Panc1 (cell line): ENCODE measurements at places on chromosomes 1 and 21.
A peak's percentile ranks its signal among the peaks of the same experiment; 100 is the strongest.

- DNase-seq = no peak
Observed at GRCh38 chr1:88503646-88504045, 180.4 kb upstream of the PKN2 start.

DNA sequence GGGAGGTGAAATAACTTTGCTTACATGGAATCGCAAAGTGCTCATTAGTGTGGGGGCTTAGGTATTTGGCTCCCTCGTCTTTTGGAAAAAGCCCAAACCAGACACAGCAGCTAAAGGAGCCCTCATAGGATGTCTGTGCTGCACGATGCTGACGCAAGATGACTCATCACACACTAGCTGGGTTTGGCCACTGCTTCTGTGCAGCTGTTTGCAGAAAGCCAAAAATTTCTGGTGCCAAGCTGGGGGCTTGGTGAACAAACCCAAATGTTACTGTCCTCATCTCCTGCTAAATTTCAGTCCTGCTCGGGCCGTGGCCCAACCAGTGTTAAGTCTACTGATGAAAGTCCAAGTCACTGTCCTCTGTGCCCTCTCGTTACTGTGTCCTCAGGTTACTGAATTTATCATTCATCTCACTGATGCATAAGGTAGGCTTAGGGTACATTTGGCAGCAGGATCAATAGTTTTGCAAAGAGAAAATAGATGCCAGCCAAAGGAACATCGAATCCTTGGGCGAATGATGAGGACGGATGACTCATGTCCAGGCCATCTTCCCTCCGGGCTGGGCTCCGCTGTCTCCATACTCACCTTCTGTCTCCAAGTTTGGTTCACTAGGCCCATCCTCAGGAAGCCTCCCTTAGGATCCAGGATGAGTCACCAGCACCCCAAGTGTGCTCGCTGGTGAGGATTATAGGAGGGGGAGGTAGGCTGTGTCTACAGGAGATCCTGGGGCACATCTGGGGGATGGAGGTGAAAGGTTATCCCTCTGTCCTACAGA is 177.7 kb downstream of the ADSS2 start:
- no peak for DNase-seq

GRCh38 chr1:44786138-44786840 is 1.7 kb downstream of the BEST4 start:
- no peak for DNase-seq

- no peak for DNase-seq
Observed at GRCh38 chr21:35159881-35160280, 110.8 kb upstream of the RUNX1 start.

DNA sequence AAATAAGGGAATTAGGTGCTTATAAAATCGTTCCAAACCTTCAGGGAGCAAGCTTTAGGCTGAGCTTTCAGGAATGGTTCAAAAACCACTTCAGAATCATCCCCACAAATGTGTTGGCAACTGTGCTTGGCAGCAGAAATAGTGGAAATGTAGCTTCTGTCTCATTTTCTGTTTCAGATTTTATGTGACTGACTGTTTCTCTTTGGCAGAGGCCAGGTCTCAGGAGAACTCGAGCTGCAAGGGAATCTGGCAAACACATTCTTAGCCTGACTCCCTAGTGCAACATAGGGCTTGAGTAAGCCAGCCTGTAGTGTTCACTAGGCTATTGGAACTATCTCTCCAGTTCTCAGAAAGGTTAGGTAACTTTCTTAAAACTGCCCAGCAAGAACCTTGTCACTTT is 128.6 kb downstream of the PLA2G4A start:
- no peak for DNase-seq

- DNase-seq = no peak
Observed at GRCh38 chr1:219621047-219621786, 8.3 kb upstream of the ZC3H11B start.

- no peak for DNase-seq
Observed at GRCh38 chr1:6634371-6635052, 9.8 kb downstream of the THAP3 start.

GRCh38 chr1:27713139-27713725 is 12.5 kb upstream of the FAM76A start:
- DNase-seq = no peak

- no peak for DNase-seq
Observed at GRCh38 chr1:151809290-151809984, 4.2 kb upstream of the LINGO4 start.

DNA sequence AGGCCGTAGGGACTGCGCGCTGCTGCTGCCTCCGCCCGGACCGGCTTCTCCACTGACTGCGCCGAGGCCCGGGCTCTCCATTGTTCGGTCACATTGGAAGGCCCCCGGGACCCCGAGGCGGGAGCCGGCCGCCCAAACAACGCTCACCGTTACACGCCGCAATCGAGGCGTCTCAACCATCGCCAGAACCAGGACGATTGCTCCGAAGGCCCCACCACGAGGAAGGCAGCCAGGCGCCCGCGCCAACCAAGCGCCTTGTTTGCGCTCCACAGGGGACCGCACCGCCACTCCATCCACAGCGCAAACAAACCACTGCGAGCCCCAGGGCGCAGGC is 595 bp downstream of the GLUL start:
- DNase-seq = no peak

DNA sequence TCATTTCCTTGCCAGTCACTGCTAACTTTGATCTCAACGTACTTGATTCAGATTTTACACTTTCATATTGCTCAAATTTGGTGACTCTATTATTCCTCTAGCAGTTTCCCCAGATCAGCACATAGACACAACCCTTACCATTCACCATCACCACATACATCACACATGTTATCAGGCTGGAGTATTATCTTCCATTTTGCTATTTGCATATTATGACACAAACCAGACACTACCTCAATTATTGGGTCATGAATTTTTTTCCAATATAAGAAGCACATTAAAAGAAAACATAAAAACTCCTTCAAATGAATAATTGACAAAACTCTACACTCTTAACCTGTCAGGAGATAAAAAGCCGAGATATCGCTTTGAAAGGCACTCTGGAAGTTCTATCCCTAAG is 1166.7 kb upstream of the B3GALT2 start:
- DNase-seq = no peak

DNA sequence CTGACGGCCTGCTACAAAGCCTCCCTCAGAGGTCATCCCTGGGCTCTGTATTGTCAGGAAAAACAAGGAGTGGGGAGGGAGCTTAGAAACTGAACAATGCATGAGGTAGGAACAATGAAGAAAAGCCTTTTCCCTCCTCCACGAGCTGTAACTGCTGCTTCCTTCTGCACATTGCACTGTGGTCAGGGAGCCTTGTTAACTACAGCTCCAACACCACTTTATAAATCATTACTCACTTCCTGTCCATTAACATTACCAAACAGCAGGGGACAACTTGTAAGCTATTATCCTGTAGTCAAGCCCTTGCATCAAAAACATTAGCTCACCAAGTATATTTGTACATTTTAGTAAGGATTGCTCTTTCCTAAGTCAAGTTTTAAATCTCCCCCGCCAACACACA is 336.0 kb upstream of the NR5A2 start:
- DNase-seq = peak; percentile 59

DNA sequence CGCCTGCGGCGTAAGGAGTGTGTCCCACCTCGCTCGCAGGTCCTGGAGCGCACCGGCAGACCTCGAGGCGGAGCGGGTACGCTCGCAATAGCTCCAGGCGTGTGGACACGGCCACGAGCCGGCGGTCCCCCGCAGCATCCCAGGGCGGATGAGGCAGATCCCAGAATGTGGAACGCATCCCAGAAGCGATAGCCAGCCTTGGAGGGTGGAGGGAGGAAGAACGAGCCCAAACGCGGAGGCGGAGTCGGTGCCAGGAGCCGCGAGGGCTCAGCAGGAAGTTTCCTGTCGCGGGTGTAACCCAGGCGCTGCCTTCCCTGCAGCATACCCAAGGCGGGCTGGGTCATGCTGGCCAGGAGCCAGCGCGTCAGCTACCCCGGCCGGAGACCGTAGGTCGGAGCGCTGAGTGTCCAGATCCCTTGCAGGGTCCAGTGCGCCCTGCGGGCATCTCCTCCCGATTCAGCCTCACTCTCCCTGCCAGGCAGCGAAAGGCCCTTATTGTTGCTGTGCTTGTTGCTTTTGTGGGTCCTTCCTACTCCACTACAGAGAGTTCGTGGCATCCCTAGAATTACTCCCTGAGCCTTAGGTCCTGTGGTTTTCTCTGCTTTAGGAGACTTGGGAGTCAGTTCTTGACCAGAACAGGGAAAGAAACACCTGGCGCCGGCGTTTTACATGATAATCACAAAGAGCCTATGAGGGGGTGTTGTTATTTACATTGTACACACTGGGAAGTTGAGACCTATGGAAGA is 27.7 kb downstream of the STYXL2 start:
- DNase-seq = no peak

DNA sequence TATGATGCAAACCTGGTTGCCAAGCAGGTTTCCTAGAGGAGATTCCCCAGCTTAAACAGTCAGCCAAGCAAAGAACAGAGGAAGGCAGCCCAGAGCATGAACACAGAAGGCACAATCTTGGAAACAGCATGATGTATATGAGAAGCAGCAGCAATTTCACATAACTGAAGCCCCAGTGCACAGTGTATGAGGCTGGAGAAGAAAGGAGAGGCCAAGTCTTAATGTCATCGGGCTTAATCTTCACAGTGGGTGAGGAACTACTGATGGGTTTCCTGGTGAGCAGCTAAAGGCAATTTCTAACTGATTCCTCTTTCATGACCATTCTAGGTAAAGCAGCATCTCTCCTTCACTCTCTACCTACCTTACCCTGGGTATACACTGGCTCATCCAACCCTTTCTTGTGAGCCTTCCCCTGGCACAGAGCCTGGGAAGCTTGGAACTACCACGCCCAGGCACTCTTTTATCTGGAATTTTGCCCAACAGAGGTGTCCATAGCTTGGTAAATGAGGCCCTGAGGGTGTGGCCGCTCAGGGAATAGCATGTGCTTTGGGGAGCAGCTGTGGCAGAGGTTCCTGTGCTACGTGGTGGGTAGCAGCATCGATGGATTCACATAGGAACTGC is 22.0 kb downstream of the FYB2 start:
- no peak for DNase-seq

DNA sequence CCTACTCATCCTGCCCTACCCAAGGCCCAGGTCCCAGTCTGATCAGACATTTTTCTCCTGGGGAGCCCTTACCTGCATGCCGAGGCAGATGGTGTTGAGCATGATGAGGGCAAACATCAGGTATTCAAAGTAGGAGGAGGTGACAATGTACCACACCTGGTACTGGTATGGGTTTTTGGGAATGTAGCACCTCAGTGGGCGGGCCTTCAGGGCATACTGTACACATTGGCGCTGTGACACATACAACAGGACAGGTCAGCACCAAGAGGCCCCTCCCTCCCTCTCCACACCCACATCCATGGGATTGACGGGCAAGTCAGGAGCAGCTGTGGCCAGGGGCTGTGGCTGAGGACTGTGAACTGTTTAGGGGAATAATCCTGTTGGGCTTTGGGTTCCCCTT is 37.1 kb upstream of the KIF21B start:
- no peak for DNase-seq

- no peak for DNase-seq
Observed at GRCh38 chr1:219927956-219928790, at the start of gene SLC30A10. SLC30A10 (minus strand) TSS chr1:219928557; CDS start chr1:219928440, 117 bp downstream.

- DNase-seq = peak; percentile 28
Observed at GRCh38 chr21:42381347-42381984, 14.4 kb downstream of the TMPRSS3 start.

GRCh38 chr1:212953321-212953720 is 3.0 kb downstream of the VASH2 start:
- DNase-seq = no peak

- DNase-seq = no peak
Observed at GRCh38 chr1:88098881-88099280, 585.2 kb upstream of the PKN2 start.

DNA sequence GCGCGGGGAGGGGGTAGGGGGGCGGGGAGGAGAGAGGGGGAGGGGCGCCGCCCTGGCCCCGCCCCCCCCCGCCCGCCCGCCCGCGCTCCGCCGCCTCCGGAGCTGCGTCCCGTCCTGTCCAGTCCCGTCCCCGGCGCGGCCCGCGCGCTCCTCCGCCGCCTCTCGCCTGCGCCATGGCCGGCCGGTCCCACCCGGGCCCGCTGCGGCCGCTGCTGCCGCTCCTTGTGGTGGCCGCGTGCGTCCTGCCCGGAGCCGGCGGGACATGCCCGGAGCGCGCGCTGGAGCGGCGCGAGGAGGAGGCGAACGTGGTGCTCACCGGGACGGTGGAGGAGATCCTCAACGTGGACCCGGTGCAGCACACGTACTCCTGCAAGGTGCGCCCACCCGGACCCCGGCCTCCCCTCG is at the start of gene AGRN:
AGRN (plus strand) TSS at position 121 of the 405 bp plus-strand sequence; CDS start at position 174, 53 bp downstream.
- no peak for DNase-seq

DNA sequence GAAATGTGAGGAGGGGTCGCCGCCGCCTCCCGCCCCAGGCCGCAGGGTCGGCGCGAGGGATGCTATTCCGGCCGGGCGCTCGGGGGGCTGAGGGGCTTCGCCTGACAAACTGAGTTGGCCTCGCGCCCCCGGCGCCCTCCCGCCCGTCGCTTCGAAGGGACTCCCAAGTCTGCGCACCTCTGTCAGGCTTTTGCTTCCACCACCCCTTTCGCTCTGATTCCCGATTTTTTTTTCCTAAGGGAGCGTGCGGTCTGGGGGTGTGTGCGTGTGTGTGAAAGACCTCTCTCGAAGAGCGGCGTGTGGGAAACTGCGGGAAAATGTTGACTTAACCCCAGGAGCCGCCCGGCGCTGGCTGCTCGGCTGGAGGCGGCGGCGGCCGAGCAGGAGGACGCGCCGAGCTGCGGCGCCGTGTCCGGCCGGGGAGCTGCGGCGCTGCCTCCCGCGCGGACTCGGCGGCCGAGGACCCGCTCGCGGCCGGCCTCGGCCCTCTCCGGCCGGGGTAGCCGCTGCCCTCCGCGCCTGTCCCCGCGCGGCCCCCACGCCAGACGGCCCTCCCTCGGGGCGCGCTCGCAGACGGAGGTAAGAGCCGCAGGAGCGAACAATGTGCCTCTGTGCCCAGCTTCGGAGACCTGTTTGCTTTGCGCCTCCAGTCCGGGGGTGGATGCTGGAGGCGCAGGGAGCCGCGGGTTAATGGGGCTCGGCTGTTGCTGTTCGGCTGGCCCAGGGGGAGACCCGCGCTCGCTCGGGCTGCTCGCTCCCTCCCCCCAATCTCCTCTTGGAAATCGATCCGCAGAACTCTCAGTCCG is 1.1 kb downstream of the ADGRL2 start:
- DNase-seq = no peak

- no peak for DNase-seq
Observed at GRCh38 chr21:21101911-21102310, 103.7 kb downstream of the NCAM2 start.

DNA sequence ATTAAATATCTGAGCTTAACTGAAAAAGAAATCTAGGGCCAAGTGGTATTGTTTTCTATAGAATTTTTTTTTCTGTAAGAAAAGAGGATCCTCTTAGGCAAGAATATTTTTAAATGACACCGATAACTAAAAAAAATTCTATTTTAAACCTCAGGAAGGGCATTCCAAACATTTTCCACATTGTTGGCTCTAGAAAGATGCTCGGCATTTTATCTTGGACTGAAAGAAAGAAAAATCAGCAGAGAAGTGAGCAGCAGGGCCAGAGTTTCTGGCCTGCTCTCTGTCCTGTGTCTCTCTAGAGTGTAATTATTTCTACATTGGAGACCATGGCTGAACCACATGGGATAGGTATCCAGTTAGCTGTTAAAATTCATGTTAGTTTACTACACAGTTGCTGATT is 192.5 kb upstream of the GREM2 start:
- no peak for DNase-seq

GRCh38 chr1:160987359-160988050 is 32.9 kb upstream of the ITLN2 start:
- no peak for DNase-seq
